Aortic smooth muscle cell (primary cell): ENCODE measurements at places on chromosomes 13 and 19. TPM values are rescaled to one million over a fixed set of nuclear protein-coding genes. Genes with fewer than 3 reads are reported as not detected.

CEACAM8 gene
- not detected in 2 replicates for total RNA-seq

SMIM44 gene
- total RNA-seq, result not detected in 2 replicates

CHAMP1 gene
- 9.6 and 10.1 TPM in 2 replicates for total RNA-seq

FGF9 gene
- under 0.01 TPM in 1 of 2 replicates, not detected in the other for total RNA-seq

NKPD1 gene
- 0.06 and 0.26 TPM in 2 replicates for total RNA-seq

FARP1 gene
- 9.0 and 12.4 TPM in 2 replicates for total RNA-seq

DMKN gene
- total RNA-seq, result 0.53 and 2.3 TPM in 2 replicates

CYP2A13 gene
- total RNA-seq, result not detected in 2 replicates

SCAMP4 gene
- 22.3 and 25.5 TPM in 2 replicates for total RNA-seq

NRTN gene
- not detected in 2 replicates for total RNA-seq

VAV1 gene
- not detected in 2 replicates for total RNA-seq

KLK4 gene
- total RNA-seq, result not detected in 2 replicates

ZNF154 gene
- total RNA-seq, result 5.4 and 7.1 TPM in 2 replicates

CGB1 gene
- not detected in 2 replicates for total RNA-seq

PRSS57 gene
- total RNA-seq, result not detected in 2 replicates

NPAS1 gene
- total RNA-seq, result 0.12 and 0.13 TPM in 2 replicates

C5AR1 gene
- under 0.01 and 0.62 TPM in 2 replicates for total RNA-seq

ECSIT gene
- total RNA-seq, result 18.0 TPM in 2 replicates

DNAAF3 gene
- total RNA-seq, result 0.40 and 0.44 TPM in 2 replicates

LHB gene
- total RNA-seq, result not detected in 2 replicates

RNF113B gene
- total RNA-seq, result not detected in 2 replicates

LILRB2 gene
- not detected in 2 replicates for total RNA-seq

MISP3 gene
- 0.26 and 0.75 TPM in 2 replicates for total RNA-seq

SIGLEC5 gene
- not detected in 2 replicates for total RNA-seq

PEG3 gene
- total RNA-seq, result 2.3 and 4.4 TPM in 2 replicates

CEACAM20 gene
- total RNA-seq, result not detected in 2 replicates

FLT1 gene
- 3.2 and 5.4 TPM in 2 replicates for total RNA-seq

RFPL4AL1 gene
- not detected in 2 replicates for total RNA-seq
